ENCODE measurements at places on chromosomes 3 and 15. TPM values are rescaled to one million over a fixed set of nuclear protein-coding genes. Genes with fewer than 3 reads are reported as not detected.

Gene HRG
- not detected for total RNA-seq

Gene SLC12A1
- not detected for total RNA-seq

Gene GP9
- not detected for total RNA-seq

Gene TM4SF18
- 0.46 TPM for total RNA-seq

Gene CHST13
- total RNA-seq, result not detected

Gene PIGZ
- 2.7 TPM for total RNA-seq

Gene REC114
- not detected for total RNA-seq

Gene DUOX2
- not detected for total RNA-seq

Gene GPR149
- not detected for total RNA-seq

Gene CPEB1
- total RNA-seq, result 20.8 TPM

Gene RAD51
- 4.8 TPM for total RNA-seq

Gene MST1R
- 0.30 TPM for total RNA-seq

Gene GUCA1C
- total RNA-seq, result not detected

Gene STARD9
- total RNA-seq, result 2.7 TPM

Gene GOLGA8S
- not detected for total RNA-seq

Data from smooth muscle cell of the umbilical artery (primary cell).